Aorta (tissue), 5 donors: ENCODE measurements at places on chromosomes 7 and 10. TPM values are rescaled to one million over a fixed set of nuclear protein-coding genes. Genes with fewer than 3 reads are reported as not detected.
A peak's percentile ranks its signal among the peaks of the same experiment; 100 is the strongest.

DNA sequence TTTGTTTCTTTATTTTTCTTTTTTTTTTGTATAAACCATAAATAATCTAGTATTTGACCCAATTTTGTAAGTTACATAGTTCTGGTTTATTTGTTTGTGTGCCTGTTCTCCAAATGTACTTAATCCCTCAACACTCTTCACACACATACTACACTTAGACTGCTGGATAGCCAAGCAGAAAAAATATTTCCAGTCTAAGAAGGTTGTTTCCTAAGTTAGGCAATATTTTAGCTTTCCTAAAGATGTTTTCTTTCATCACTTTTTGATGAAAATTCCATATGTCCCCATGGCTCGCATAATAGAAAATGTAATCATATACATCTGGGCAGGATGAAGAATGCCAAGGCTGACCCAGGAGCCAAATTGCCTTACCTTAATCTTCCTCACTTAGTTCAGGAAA is 105.3 kb downstream of the PPP1R3A start:
- H3K4me1 ChIP-seq, result no peaks in the 10 kb centered on the region
- H3K27ac ChIP-seq, result no peak overlapping the region
- no peak for DNase-seq
- H3K27me3 ChIP-seq, result no peaks in the 10 kb centered on the region

Gene PILRB
- 30.7 TPM for total RNA-seq

GRCh38 chr10:59002011-59002410 is 174.4 kb upstream of the PHYHIPL start:
- no peaks in the 10 kb centered on the region for H3K27me3 ChIP-seq

Gene KCNIP2
- 9.0 TPM for total RNA-seq

DNA sequence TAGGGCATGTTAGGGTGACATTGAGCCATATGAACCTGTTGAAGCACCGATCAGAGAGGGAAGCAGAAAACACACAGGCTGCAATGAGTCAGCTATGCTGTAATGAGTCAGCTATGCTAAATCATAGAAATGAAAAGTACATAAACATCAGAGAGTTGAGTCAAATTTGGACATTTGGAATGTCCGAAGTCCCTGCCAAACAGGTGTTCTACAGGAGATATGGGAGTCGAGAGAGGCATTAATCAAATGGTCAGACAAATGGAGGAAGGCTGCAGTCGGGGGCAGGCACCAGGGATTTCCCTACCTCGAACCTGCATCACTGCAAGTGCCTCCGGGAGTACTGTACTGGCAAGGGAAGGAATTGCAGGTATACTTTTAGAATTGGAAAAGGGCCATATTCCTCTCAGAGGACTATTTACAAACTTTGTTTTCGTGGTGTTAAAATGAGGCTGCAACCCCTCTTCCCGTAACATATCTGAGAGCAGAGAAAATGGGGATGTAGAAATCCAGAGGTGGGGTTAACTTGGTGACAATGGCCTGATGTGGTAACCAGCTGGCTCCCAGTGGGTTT is 8.8 kb upstream of the ZC3HAV1 start:
- H3K36me3 ChIP-seq, result no peaks in the 10 kb centered on the region
- no peak for DNase-seq
- H3K4me1 ChIP-seq, result no peaks in the 10 kb centered on the region

Gene ZNF487
- 5.2 TPM for total RNA-seq

- no peaks in the 10 kb centered on the region for H3K4me1 ChIP-seq
- no peak overlapping the region for H3K27ac ChIP-seq
- H3K4me3 ChIP-seq, result no peak overlapping the region
- no peaks in the 10 kb centered on the region for H3K36me3 ChIP-seq
- H3K27me3 ChIP-seq, result no peaks in the 10 kb centered on the region
These were observed 663.2 kb upstream of the ANKRD30A start for GRCh38 chr10:36462194-36462593.

Gene POM121C
- total RNA-seq, result 38.2 TPM

Gene KEL
- total RNA-seq, result 0.49 TPM

GRCh38 chr7:82675396-82675795 is 231.8 kb upstream of the CACNA2D1 start:
- H3K4me1 ChIP-seq, result no peaks in the 10 kb centered on the region
- no peak overlapping the region for H3K4me3 ChIP-seq
- no peak for DNase-seq
- H3K27ac ChIP-seq, result no peak overlapping the region
- H3K27me3 ChIP-seq, result no peaks in the 10 kb centered on the region

Gene SMARCD3
- total RNA-seq, result 52.4 TPM

DNA sequence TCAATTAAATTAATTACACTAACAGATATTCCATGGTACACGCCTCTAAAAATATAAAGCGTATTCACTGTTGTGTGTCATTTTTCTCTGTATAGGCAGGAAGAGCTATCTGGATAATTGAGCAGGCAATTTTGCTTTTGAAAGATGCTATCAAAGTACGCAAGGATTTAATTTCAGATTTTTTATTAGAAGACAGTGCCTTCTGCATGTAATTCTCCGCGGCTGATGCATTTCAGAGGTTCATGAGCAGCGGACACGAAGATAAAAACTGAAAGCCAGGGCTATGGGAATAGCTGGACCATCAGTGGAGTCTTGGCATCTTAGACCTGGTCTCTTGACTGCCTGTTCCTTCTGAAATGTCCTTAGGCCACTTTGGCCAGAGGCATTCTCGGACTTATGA is 35.7 kb upstream of the SDK1 start:
- H3K27ac ChIP-seq, result no peak overlapping the region
- H3K4me1 ChIP-seq, result no peaks in the 10 kb centered on the region
- H3K36me3 ChIP-seq, result no peaks in the 10 kb centered on the region
- H3K4me3 ChIP-seq, result no peak overlapping the region
- no peak for DNase-seq
- H3K27me3 ChIP-seq, result no peaks in the 10 kb centered on the region

Gene RAB11FIP2
- total RNA-seq, result 25.1 TPM

Gene TMEM213
- total RNA-seq, result not detected

DNA sequence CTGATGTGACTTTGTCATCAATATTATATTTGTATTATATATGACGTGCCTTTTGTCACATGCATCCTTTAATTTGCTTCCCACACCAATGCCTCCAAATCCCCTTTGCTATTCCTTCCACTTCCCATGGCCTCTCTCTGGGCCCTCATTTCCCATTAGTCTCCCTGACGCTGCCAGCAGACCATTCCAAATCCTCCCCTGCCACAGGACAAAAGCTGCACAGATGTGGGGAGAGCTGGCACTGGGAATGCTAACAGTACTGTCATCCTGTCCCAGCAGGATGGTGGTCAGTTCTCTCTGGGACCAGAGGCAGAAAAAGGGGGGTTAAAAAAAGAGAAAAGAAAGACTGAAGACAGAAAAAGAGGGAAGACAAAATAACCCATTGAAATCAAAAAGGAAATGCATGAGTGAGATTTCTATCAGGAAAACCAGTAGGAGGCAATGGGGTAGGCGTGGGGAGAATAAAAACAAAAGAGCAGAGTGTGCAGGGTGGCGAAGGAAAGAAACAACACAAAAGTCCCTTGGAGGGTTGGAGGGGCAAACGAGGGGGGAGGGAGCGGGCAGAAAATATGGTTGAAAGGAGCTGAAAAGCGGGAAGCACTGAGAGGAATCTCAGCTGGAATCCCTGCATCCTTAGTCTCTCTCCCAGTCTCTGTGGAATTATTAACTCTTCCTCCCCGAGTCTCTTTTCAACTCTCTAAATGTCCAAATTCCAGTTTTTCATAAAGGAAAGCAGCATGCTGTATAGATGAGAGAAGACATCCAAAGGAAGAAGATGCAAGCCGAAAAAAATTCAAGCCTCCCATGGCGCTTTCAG is 59.2 kb upstream of the PTN start:
- no peak overlapping the region for H3K27ac ChIP-seq
- no peaks in the 10 kb centered on the region for H3K27me3 ChIP-seq
- no peaks in the 10 kb centered on the region for H3K4me1 ChIP-seq
- no peaks in the 10 kb centered on the region for H3K36me3 ChIP-seq

Gene SLC26A3
- total RNA-seq, result not detected

Gene CYP2W1
- total RNA-seq, result not detected

- no peaks in the 10 kb centered on the region for H3K4me1 ChIP-seq
- H3K27ac ChIP-seq, result no peak overlapping the region
These were observed 29.0 kb upstream of the ZNF273 start for GRCh38 chr7:64874114-64874513.

DNA sequence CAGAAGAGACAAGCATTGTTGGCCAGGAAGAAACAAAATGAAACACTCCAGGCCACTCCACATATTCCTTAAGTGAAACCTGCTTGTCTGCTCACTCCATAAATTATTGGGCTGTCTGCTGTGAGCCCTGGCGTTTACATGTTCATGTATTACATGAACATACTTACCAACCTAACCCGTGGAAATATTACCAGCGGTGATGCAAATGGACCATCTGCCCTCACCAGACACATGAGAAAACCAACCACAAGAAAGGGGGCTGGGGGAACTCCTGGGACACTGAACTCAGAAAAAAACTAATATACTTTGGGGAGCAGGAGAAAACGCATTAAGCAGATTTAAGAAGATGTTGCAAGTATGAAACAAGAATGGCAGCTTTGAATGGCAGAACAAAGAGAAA is 731.2 kb upstream of the IGFBP3 start:
- H3K27ac ChIP-seq, result no peak overlapping the region
- no peak for DNase-seq
- H3K27me3 ChIP-seq, result no peaks in the 10 kb centered on the region

Gene ITPRID1
- total RNA-seq, result not detected

DNA sequence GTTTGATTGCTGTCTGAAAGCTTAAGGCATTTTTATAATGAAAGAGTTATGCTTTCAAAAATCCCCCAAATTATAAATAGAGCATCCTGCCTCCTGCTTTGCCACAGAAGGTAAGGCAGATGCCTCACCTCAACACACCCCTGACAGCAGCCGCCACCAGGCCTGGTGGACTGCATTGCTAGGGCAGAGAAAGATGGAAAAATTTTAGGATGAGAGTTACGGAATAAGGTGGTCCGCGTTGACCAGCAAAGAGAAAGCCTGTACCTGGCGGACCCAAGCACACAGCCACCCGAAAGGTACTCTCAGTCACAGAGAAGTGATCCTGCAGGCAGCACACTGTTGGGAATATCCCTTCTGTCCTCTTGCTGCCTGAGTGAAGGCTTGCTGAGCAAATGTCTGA is 360.4 kb upstream of the SHH start:
- H3K36me3 ChIP-seq, result no peaks in the 10 kb centered on the region
- H3K27me3 ChIP-seq, result no peaks in the 10 kb centered on the region
- H3K4me1 ChIP-seq, result no peaks in the 10 kb centered on the region
- no peak for DNase-seq
- H3K27ac ChIP-seq, result no peak overlapping the region

Gene NUDT5
- 25.9 TPM for total RNA-seq

Gene CRHR2
- total RNA-seq, result 0.23 TPM

DNA sequence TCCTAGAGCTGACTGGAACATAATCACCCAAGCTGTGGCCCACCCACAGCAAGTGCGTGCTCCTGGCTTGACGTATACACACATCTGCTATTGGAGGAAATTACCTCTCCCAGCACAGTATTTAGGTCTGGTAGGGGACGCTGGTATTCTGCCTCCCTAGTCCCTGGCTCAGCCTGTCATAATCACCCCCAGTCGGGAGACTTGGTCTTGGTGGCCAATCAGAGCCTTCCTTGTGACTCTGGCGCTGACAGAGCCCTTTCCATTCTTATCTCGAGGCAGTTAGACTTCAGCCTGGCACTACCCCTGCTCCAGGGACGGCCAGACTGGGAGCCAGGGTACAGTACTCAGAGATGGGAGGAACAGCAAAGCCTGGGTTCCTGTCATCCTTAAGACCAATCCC is 14.3 kb upstream of the PRKAG2 start:
- no peak overlapping the region for H3K27ac ChIP-seq
- DNase-seq, result peak; percentile 22
- H3K4me3 ChIP-seq, result no peak overlapping the region
- no peaks in the 10 kb centered on the region for H3K27me3 ChIP-seq

Gene TYW1B
- 3.8 TPM for total RNA-seq

DNA sequence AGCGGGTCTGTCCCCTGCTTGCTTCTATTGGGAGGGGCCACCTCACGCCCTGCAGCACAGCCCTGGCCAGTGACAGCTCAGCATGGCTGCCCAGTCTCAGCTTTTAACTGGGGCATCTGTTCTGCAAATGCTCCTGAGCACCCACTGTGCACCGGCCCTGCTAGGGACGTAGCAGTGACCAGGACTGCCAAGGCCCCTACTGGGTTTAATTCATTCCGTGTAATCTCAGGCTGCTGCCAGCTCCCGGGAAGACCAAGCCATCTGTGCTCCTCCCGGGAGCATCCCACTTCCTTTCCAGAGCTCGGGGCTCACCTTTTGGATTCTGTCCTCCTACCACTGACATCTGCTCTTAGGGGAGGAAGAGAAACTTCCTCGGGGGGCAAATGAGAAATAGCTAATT is 85.2 kb downstream of the ADARB2 start:
- H3K36me3 ChIP-seq, result no peaks in the 10 kb centered on the region
- no peaks in the 10 kb centered on the region for H3K4me1 ChIP-seq
- no peak overlapping the region for H3K4me3 ChIP-seq
- H3K27ac ChIP-seq, result no peak overlapping the region
- no peaks in the 10 kb centered on the region for H3K27me3 ChIP-seq

GRCh38 chr10:79224263-79224949 is 122.9 kb upstream of the PPIF start:
- H3K36me3 ChIP-seq, result no peaks in the 10 kb centered on the region
- H3K27ac ChIP-seq, result no peak overlapping the region
- H3K4me1 ChIP-seq, result no peaks in the 10 kb centered on the region
- DNase-seq, result no peak
- no peak overlapping the region for H3K4me3 ChIP-seq
- no peaks in the 10 kb centered on the region for H3K27me3 ChIP-seq
